T47D (cell line): ENCODE measurements at places on chromosomes 3 and 15.
A peak's percentile ranks its signal among the peaks of the same experiment; 100 is the strongest.

DNA sequence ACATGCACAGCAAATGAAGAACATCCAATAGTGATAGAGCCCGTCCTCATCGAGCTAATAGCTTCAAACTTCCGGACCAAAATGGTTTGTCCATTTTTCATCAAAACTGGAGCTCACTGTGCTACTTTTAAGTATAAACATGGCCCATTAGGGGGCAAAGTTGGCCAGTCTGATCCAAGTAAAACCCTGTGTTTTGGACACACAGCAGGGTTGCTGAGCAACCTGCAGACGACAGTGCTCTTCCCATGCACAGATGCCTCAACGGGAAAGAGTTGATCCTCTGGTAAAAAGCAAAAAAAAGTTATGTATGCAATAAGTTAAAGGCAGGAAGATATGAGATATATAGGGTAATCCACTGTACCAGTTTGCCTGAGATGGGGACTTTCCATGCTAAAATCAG lies 244.0 kb upstream of the THBS1 start:
- DNase-seq: no peak

DNA sequence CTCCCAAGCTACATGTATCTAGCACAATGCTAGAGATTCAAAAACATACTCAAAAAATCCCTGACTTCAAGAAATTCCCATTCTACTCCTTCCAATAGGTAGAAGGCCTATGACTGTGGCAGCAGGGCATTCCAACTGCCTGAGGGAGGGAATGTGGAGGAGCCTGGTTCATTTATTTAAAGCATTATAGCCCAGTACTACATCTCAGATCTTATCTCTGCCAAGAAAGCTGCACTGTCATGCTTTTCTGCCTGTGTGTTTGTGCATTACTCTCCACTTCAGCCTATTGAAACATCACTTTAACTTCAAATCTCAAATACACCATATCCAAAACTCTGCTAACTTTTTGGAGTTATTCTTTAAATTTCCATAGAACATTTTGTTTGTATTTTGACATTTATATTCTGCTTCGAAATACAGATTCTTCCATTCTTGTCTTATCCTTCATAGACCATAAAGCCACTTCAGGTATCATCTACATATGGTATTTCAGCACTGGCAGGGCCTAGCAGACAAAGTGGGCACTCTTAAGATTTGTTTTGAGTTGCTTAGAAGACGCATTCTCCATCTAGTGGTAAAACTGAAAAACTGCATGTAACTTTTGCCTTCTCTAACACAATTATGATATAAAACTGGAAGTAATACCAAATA lies 59.1 kb upstream of the NEDD4 start:
- DNase-seq: peak; percentile 23

- no peak for DNase-seq
Observed at GRCh38 chr3:148797795-148798194, 29.8 kb upstream of the CPB1 start.

DNA sequence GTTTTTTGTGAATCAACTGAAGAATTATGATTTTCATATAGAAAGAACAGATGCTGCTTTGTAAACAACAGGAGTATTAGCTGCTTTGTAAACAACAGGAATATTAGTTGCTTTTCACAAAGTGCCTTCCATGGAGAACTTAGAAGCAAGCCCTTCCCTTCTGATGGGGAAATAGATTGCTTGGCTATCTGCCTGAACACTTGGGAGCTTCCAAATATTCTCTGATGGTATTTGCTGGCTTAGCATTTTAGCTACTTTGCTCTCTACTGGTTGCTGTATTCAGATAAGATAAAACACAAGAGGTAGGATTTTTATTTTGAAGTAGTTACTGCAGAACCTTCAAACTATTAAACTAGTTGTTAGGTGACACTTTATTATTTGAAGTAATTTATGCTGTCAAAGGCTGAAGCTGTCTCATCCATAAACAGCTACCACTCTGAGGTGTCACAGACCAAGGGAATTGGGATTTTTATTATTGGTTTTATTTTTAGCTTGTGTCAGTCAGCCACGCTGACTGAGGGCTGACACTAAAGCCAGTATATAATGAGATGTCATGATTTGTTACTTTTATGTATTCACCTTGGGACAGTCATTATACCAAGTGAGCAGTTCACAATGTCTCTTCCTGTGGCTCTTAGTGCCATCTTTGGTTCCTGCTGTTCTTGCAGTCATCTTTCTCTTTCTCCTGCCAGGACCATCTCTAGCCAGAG lies 50.0 kb downstream of the ZIC1 start:
- no peak for DNase-seq

- DNase-seq: no peak
Observed at GRCh38 chr3:120637851-120638559, 41.9 kb downstream of the NDUFB4 start.

DNA sequence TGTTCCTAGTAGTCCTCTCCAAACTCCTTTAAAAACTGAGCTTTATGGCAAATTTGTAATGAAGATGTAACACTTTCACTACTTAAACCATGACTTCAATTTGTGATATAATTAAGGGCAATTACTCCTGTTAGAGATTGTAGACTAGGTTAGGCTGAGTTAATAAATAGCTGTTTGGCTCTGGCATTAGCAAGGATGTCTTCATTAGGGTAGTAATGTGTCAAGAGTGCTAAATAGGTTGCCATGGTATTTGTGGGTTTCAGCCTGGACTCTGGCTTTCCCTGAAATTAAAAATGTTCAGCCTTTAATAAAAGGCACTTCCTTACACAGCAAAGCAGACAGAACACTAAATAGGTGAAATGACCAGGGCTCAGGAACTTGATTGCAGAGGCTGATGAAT lies 71.9 kb downstream of the GHSR start:
- no peak for DNase-seq

DNA sequence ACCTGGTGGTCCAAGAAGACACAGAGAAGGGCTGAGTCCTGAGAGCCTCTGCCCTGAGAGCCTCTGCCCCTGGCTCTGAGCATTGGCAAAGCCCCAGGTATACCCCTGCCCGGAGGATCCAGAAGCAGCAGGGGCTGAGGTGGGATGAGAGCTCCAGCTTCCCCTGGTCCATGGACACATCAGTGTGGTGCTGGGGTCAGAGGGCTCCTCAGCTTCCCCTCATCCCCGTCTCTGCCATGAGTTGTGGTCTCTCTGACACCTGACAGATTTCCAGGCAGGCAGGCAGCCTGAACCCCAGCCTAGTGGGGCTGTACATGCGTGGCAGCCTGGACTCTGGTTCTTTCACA lies 3.5 kb upstream of the KLF15 start:
- no peak for DNase-seq

- DNase-seq: no peak
Observed at GRCh38 chr3:98588065-98588464, 5.3 kb downstream of the CPOX start.

GRCh38 chr3:45462522-45463265 lies 74.3 kb downstream of the LARS2 start:
- no peak for DNase-seq

DNA sequence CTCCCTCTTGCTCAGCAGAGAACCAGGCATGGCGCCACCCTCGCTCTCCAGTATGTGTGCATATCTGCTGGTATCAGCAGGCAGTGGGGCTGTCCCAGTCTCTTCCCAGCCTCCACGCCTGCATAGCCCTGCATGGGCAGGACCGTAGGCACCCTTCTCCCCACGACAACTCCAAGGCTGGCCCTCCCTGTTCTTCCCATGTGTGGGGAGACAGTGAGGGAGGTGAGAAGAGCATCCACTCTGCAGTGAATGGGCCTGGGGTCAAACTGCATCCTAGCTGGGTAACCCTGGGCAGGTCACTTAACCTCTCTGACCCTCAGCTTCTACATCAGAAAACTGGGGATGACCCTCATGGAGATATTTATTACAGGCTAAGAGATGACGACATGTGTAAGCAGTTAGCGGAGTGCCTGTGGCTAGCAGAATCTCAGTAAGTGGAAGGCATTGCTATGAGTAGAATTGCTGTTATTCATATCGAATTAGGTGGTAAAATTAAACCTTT lies 13.3 kb upstream of the SSUH2 start:
- no peak for DNase-seq

- DNase-seq: no peak
Observed at GRCh38 chr3:126782536-126782935, 78.5 kb downstream of the CHCHD6 start.

GRCh38 chr3:52128118-52128683 lies 26.0 kb downstream of the POC1A start:
- DNase-seq: peak; percentile 51

- DNase-seq: peak; percentile 62
Observed at GRCh38 chr15:72230197-72231065, 559 bp downstream of the PKM start.

DNA sequence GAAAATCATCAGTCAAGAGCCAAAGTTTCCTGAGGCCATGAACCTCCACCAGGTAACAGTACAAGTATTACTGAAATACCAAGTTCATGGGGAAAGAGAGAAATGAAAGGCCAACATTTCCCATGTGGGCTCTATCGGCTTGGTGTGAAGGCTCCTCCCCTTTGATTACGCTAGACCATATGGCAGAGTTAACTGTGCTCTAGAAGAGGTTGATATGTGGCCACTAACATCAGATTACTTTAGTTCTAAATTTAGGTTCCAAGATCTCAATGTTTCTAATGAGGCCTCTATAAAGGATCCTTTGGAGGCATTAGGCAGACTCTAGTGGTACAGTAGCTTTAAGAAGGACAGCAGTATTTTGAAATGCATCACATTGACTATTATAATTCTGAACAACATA lies 127.1 kb downstream of the SEMA6D start:
- no peak for DNase-seq

- no peak for DNase-seq
Observed at GRCh38 chr3:169522595-169523529, 140.7 kb downstream of the MECOM start.

GRCh38 chr3:11095932-11096265 lies 58.4 kb upstream of the HRH1 start:
- no peak for DNase-seq

DNA sequence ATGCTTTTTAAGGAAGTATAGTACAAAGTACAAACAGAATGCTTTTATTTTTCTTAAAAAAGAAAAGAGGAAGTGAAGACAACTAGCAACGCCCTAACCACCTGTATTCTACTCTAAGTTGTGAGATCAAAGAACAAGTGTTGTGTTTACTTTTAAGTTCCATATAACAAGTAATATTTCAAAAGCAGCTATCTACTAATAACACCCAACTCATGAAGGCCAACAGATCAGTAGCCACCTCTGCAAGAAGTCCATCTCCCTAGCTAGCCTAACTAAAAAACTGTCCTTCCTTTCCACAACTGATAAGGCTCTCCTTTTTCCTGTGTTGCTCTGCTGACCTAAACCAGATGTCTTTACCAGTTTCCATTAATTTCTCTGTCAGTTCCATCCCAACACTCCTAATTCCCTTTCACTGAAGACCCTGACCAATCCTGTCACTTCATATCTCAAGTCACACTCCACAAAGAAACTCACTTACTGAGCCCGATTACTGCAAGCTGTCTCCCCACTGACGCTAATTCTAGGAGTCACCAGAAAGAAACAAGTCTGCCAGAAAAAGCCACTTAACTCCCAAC lies 26.9 kb downstream of the PHC3 start:
- DNase-seq: no peak

DNA sequence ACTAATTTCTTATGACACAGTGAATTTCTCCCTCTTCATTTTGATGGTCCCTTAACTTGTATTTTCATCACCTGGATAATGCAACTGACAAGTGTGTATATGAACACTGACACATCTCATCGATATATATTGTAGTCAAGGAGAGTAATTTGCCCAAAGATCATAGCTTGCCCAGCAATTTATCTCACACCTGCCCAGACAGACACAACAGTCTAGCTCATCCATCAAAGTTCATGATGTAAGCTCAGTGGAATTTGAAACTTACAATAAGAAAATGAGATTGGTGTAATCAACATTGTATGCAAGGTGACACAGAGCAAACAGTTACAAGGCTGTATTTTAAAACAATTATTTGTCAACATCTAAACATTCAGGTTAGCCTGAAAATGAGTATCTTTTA lies 805.8 kb downstream of the NAALADL2 start:
- DNase-seq: no peak

- DNase-seq: no peak
Observed at GRCh38 chr15:65204931-65205660, 6.2 kb downstream of the CILP start.

GRCh38 chr15:65832549-65833364 lies 36.5 kb upstream of the RAB11A start:
- DNase-seq: peak; percentile 99

DNA sequence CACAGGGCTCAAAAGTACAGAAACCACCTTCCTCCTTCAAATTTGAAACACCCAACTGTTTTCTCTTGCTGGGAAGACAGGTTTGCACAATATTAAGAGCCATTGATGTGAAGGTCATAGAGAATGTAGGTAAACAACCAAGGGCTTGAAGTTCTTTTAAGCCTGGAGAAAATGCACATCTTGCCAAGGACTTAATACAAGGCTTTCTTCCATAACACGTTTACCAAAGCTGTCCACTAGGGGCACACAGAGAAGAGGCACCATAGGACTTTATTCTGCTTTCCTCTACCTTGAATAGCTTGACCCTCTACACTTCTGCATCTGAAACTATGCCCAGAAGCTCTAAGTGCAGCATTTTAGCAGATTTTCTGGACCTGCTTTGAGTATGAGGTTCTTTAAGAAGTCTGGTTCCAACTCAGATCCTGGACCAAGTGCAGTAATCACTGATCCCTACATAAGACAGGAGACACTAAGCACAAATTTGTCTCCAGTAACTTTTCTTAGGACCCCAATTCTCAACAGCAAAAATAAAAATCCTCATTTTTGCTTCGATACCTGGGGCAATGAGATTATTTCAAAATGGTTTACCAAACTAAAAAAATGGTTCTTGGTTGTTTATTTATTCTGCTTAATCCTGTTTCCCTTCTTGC lies 138.0 kb downstream of the FBN1 start:
- peak; percentile 70 for DNase-seq

- DNase-seq: no peak
Observed at GRCh38 chr15:59491062-59491461, 53.1 kb downstream of the FAM81A start.

DNA sequence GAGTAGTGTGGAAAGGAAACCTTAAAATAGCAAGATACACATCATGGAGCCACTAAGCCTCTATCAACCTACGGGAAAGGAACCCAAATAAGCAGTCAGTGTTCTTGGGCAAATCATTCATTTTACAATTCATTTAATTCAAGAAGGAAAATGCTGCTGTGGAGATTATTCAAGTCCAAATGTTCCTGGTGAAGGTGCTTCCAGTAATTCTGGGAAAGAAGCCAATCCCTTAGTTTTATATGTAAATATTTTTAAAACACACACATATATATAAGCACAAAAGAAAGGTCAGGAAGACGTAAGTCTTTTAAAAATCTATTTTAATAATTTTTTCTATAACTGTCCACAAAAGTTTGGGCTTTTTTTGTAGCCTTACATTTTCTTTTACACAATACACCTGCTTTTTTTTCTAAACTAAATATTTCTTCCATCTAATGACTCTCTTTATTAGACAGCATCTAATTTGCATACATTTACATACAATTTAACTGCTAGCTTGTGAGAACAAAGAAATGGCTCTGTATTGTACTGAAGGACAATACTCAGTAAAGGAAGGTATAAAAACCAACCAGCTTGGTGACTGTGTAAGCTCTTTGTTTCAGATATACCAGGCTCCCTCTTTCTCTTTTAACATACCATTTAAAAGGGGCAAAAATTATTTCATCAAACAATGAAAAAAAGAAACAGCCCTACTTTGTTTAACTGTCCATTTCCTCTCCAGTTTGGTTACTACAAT lies 269.5 kb downstream of the ZBTB20 start:
- DNase-seq: no peak
